ENCODE measurements at places on chromosomes 5 and 9.

GRCh38 chr5:67581203-67581602, 384.6 kb upstream of the CD180 start:
- peak; percentile 19 for DNase-seq

DNA sequence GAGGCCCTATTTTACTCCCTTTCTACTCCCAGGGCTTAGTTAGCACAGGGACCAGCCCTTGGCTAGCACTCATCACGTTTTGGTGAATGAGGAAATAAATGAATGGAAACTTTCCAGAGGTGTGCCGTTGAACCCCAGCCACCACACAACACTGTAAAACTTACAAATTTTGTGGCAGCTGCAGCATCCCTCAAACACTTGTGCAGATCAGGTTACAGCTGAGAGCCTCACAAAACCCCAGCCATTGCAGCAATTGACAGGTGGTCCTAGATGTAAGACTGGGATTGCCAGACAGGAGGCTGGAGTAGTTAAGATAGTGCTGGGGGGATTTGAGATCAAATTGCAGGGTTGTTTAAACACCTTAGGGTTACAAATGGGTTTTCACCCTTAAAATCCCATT, 482.2 kb upstream of the KIF2A start:
- DNase-seq: no peak

- no peak for DNase-seq
Measured at GRCh38 chr5:73501406-73501805, 3.2 kb downstream of the BTF3 start.

- no peak for DNase-seq
Measured at GRCh38 chr5:45042283-45042682, 233.5 kb downstream of the MRPS30 start.

DNA sequence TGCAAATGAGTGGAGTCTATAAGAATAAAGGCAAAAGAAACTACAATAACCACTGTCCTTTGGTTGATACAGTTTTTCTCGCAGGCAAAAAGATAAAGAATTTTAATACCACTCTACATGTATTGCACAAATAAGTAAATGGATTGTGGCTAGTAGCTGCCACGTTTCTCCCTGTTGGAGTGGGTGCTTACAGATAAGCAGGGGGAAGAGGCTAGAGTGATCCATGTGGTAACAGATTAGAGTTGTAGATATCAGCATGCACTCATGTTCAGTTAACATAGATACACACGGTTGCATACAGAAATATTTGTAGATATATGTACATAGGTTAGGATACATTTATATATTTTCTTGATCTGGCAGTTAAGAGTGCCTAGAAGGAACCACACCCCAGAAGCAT, 179.5 kb downstream of the ARHGEF28 start:
- no peak for DNase-seq

- DNase-seq: no peak
Measured at GRCh38 chr5:139734539-139734916, 61.1 kb upstream of the PSD2 start.

DNA sequence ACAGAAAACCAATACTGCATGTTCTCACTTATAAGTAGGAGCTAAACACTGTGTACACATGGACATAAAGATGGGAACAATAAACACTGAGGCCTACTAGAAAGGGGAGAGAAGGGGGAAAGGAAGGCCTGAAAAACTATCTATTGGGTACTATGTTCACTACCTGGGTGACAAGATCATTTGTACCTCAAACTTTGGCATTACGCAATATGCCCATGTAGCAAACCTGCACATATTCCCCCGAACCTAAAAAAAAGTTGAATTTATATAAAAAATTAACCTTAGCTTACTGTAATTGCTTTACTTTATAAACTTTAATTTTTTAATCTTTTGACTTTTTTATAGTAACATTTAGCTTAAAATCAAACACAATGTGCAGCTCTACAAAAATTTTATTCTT, 237.6 kb upstream of the ATP10B start:
- DNase-seq: no peak

DNA sequence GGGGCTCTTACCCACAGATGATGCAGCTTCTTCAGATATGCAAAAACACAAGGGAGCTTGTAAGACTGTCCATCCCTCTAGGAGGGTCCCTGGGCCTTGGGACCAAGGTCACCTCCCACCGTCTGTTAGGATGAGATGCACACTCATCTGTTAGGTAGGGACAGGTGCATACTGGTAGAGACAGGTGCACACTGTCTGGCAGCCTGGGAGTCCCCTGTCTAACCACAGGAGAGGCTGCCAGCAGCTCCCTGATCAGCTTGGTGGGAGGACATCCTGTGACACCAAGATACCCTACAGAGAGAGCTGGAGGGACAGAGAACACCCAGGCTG, 13.2 kb downstream of the TSPAN17 start:
- DNase-seq: no peak

DNA sequence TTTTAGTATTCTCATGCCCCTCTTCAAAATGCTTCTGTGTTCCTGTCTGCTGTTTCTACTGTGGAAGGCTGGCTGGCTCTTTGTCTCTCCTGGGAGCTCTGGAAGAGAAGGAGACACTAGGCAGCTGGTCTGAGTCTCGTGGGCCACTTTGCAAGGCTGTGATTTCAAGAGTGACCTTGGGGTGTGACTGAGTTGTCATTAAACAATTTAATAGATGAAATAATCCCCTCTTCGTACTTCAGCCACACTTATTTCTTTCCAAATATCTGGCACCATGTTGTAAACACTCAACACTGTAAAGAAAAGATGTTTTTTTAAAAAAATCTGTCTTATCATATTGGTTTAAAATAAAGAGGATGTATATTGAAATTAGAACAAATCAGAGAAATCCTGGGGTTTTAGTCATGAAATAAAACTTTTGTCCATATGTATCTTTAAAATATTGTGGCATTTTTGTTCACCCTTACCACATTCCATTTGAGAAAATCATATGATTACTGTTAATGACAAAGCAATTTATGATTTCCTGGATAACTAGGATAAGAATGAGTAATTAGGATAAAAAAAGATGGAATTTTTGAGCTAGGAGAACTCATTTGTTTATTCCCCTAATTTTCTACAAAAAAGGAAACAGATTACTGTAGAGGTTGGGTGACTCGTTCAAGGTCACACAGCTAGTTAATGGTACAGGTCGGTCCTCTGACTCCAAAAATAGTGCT, 200.8 kb downstream of the MAT2B start:
- peak; percentile 77 for DNase-seq

GRCh38 chr5:6631441-6631840, 1.4 kb downstream of the NSUN2 start:
- DNase-seq: no peak

DNA sequence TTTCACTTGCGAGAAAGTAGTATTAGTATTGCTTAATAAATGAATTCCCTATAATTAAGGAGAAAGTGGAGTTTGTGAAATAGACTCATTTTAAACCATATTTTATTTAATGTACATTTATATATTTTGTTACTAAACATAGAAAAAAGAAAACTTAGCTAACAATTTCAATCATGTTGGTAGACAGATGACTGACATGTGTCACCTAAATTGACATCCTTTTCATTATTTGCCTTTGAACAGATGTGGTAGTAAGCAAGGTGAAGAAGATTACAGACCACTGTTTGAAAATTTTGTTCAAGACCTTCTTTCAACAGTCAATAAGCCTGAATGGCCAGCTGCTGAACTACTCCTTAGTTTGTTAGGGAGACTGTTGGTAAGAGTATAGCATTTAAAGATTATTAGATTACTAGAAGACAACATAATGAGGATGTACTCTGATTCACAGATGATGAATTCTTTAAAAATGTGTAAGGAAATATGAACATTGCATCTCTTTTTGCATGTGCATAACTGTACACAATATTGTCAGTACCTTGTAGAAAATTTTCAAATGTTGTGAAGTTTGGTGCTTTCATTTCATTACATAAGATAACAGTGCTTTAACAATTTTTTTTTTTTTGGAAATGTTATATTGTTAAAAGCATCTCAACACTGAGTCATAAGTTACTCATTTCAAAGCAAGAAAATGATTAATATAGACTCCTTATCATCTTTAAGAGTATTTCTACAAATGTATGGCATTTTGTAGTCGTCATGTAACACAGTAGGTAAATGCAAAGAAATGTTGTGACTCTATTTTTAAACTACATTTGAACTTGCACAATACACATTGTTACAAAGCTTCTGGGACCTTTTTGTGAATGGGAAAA, 139.5 kb downstream of the NIPBL start:
- peak; percentile 23 for DNase-seq

- no peak for DNase-seq
Measured at GRCh38 chr5:7991125-7991821, 122.3 kb downstream of the MTRR start.

DNA sequence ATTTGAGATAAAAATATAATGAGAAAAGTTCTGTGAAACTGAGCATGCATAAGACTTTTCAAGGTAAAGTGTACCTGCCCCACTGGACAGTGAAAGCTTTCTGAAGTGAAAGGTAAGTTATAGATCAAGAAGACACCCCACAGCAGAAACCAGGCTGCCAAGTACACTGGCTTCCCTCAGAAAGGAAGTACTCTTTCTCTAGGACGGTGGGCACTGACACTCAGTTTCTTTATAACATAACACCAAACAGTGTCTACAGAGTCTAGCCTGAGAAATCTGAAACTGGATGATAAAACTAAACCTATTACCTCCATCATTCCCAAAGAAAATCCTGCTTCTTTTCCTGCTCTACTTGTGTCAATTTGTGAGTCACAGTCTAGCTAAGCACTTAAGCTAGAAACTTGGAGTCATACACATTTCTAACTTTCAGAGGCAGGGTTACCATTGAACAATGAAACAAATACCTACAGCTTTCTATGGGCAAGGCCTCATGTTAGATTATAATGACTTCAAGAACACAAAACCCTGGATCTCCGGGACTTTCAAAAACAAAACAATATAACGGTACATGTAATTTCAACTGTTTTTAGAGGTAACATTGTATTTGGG, 136.7 kb downstream of the CPLANE1 start:
- DNase-seq: no peak

DNA sequence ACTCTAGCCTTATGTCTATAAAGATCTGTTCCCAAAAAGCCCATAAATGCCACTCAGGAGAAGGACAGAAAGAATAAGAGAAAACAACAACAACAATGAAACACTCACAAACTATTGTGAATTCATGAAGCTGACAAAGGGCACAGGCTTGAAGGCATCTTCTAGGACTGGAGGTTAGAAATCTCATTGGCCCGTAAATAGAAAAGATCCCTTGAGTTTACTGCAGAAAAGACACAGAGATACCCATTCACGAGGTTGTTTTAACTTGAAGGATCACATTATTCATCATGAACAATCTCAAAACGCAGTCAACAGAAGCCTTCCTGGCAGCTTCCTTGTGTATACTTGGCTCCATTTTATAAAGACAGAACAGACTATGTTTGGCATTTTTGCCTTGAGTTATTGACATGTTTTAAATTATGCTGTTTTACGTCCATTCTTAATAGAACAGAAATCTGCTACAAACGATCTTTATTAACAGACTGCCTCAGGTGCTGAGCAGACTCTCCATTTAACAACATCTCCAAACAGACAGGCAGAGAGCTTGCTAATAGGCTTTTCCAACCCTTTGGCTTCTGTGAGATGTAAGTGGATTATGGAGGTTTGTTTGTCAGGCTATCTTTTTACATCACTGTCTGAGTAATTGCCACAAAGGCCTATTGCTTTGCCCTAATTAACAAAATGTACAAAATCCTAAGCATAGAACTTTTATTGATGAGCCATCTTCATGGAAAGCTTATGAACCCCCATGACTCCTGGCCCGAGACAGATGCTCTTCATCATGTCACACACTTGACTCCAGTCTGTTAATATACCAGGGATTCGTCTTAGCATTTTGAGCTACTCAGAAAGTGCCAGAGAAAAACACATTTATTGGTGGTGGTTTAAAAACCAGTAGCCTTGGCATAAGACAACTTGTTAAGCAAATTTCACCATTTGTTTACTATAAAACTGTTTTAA, 735.3 kb upstream of the ZNF608 start:
- no peak for DNase-seq

DNA sequence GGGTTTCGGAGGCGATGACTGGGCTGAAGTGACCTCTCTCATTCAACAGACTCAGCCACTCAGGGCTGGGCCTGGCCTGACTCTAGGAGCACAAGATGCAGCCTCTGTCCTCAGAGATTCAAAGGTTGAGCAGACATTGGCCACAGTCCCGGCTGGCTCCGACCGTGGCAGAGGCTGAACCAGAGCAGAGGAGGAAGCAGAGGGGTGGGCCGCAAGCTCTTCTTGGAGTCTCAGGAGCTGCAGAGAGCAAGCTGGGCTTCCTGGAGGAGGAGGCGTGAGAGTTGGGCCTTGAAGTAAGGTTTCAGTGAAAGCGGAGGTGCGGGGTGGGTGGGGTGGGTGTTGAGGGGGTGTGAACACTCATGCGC, 37.6 kb downstream of the ALG2 start:
- DNase-seq: no peak

- DNase-seq: no peak
Measured at GRCh38 chr9:36051317-36051716, 14.6 kb downstream of the RECK start.

DNA sequence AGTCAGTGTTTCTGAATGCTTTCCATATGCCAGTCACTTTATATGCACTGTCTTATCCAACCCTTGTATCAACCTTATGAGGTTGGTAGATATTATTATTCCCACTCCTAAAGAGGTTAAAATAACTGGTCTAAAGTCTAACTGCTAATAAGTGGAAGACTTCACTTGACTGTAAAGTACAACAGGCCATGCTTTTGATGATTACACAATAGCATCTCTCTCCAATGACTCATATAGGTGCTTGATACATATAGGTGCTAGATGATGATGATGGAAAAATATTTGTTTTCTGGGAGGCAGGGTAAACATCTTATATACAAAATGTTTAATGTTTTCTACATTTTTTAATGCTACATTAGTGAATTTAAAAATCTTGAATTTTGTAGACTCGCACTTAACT, 75.9 kb upstream of the NR3C1 start:
- no peak for DNase-seq

- DNase-seq: no peak
Measured at GRCh38 chr9:107378006-107378405, 94.9 kb downstream of the RAD23B start.

- DNase-seq: no peak
Measured at GRCh38 chr5:12488161-12488560, 583.9 kb upstream of the CTNND2 start.

DNA sequence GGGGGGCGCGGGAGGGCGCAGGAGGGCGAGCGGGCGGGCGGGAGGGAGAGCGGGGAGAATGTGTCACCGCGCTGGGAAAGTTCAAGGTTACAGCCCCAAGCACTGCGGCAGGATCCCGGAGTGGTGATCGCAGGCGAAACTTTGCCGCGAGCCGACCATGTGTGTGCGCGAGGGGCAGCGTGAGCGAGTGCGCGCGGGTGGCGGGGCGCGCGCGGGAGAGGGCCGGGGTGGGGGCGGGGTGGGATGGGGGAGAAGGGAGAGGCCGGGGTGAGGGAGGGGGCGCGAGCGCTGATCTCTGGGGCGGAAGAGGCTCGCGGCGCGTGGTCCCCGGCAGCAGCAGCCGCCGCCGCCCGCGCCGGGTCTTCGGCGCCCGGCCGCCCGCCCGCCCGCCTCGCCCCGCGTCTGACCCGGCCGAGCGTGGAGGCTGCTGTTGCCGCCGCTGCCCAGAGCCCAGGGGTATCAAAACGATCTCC, at the start of gene NFIB:
Gene NFIB, minus strand, starts transcription at position 191 of the 473 bp plus-strand sequence. CDS start 630 bp downstream, outside the sequence.
- peak; percentile 31 for DNase-seq

Data from fibroblast of skin of scalp (primary cell).